ENCODE measurements at places on chromosomes 1 and 21.

DNA sequence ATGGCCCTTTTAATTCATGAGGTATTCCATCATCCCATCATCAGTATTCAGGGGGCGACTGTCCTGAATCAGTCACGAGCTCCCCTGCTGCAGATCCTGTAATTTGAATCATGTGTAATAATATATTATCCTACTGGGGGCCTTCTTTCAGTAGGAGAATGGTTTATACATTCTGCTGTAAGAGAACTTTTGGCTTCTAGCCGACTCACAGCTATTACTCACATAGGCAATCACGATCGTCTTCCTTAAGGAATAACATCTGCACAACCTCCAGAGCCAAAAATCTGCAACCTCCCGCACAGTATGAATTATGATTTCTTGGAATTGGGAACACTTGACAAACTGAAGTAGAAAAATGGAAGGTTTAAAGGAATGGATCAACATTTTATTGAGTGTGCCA, 343.0 kb downstream of the USP25 start:
- no peak for DNase-seq

- no peak for DNase-seq
Measured at GRCh38 chr1:229273507-229274232, 2.8 kb downstream of the RAB4A start.

GRCh38 chr21:34235514-34235913, 128.3 kb upstream of the KCNE2 start:
- no peak for DNase-seq

- no peak for DNase-seq
Measured at GRCh38 chr1:175597205-175597604, 146.2 kb downstream of the TNR start.

GRCh38 chr1:171901245-171901644, 59.9 kb downstream of the DNM3 start:
- DNase-seq, result no peak

GRCh38 chr1:4724695-4725250, 70.4 kb downstream of the AJAP1 start:
- DNase-seq, result no peak

GRCh38 chr1:18072066-18072465, 35.5 kb upstream of the IGSF21 start:
- no peak for DNase-seq

GRCh38 chr1:41448821-41449220, 35.7 kb downstream of the EDN2 start:
- DNase-seq, result no peak

DNA sequence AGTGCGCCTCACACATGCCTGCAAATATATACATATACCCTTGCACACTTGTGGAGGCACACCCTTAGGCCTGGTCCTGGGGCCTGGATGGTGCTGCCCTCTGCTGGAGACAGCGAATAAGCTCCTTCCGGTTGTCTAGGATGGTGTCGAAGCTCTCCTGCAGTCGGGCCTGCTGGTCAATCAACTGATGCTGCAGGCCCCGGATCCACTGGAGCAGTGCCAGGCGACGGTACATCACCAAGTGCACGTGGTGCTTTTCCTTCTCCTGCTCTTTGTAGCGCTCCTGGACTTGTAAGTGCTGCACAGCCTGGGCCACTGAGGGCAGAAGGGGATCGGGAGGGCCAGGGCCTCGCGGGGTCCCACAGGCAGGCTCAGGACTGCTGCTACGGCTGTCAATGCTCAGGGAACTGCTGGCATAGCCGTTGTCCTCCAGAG, 3.1 kb downstream of the C1orf216 start:
- DNase-seq, result peak; percentile 81

DNA sequence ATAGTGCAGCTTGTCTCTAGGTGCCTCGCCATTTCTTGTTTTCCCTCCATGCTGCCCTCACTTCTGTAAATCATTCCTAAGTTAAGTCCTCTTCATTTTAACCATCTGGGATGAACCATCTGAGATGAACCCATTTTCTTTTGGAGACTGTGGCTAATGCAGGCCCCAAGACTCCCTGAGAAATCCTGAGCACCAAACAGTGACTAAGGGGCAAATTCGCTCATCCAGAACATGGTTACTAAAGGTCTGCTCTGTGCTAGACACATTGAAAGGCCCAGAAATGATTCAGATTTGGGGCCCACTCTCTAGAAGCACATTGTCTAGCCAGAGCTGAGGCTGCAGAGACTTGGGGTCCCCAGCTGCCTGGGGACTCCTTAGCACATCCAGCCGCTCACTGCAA, 151.9 kb upstream of the CTTNBP2NL start:
- no peak for DNase-seq

GRCh38 chr1:230317823-230318819, 108.0 kb downstream of the PGBD5 start:
- DNase-seq, result no peak

DNA sequence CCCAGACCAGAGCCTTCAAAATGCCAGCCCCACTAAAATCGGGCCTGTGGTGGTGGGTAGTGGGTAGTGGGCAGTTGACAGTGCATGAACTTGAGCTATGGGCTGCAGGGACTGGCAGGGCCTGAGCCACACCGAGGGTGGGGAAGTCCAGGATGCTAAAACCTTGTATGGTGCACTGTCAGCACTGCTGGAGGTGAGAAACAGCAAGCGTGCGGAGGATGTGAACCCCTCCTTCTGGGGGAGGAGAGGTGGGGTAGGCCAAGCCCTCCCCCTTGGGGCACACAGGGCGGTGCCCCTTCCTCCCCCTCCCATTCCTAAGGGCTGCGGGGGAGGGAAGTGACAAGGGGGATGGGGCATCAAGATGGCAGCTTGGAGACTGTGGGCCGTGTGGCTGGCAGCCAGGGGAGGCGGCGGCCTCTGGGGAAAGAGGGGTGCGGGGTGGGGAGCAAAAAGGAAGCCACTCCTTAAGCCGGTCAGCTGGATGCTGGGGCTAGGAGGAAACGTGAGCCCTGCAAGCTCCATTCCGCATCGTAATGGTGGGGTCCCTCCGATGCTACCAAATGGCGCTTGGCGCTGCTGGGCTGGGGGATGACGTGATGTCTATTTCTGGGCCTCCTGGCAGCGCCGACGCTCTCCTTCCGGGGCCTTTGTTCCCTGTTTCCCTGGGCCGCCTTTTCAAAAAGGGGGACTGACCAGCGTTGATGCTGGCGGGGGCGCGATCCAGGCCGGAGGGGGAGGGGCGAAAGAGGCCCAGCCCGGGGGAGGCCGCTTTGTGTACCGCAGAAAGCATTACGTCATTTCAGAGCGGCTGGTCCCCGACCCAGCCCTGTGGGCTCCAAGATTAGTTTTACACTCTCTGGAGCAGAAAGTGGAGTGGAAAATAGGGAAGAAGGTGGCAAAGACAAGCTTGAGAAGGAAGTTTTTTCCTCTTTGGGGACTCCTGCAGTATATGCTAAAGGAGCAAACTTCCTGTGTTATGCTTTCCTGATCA, 809 bp downstream of the SYT11 start:
- peak; percentile 78 for DNase-seq

GRCh38 chr1:23423415-23424292, 894 bp downstream of the TCEA3 start:
- DNase-seq, result peak; percentile 61

DNA sequence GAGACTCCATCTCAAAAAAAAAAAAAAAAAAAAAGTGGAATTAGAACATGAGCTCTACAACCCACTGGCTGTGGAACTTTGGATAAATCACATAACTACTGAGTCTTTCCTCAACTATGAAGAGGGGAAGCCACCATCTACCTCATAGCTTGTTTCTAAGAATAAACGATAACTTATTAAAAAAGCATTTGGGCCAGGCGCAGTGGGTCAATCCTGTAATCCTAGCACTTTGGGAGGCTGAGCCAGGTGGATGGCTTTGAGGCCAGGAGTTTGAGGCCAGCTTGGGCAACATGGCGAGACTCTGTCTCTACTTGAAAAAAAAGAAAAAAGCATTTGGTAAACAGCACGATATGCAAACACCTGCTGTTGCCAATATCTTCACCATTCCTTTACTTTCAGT, 31.8 kb upstream of the MEF2D start:
- no peak for DNase-seq

DNA sequence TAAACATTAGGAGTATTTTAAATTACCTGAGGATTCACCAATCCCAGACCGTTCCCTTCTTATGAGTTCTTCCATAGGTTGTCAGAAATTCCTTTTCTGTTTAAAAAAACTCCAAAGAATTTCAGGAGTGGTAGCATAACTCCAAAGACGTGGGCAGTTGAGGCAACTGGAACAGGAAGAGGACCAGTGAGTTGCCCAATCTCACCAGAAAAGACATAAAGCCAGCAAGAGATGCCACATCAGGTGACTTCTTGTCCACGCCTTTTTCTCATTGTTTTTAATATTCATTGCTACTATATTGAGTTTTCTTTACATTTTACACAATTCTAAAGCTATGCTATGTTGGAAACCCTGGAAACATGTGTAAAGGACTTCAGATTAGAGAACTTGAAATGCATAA, 88.1 kb upstream of the JAK1 start:
- DNase-seq, result no peak

DNA sequence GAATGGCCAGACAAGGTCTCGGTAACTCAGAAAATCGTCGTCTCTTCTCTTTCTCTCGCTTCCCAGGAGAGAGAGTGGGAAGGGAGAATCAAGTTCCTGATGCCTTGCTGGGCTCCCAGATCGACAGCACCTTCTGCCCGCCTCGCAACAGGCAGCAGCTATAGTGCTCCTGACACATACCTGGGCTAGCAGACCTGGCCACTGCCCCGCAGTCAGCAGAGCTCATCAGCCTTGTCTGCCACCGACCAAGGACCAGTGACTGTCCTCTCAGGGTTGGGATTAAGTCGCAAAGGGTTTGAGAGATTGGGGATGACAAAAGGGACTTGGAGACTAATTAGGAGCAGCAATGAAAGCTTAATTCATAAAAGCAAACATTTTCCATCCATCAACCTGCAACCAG, 4.1 kb downstream of the RUNX3 start:
- DNase-seq, result no peak

GRCh38 chr1:207404849-207405525, 49.1 kb upstream of the CR2 start:
- DNase-seq, result peak; percentile 60

DNA sequence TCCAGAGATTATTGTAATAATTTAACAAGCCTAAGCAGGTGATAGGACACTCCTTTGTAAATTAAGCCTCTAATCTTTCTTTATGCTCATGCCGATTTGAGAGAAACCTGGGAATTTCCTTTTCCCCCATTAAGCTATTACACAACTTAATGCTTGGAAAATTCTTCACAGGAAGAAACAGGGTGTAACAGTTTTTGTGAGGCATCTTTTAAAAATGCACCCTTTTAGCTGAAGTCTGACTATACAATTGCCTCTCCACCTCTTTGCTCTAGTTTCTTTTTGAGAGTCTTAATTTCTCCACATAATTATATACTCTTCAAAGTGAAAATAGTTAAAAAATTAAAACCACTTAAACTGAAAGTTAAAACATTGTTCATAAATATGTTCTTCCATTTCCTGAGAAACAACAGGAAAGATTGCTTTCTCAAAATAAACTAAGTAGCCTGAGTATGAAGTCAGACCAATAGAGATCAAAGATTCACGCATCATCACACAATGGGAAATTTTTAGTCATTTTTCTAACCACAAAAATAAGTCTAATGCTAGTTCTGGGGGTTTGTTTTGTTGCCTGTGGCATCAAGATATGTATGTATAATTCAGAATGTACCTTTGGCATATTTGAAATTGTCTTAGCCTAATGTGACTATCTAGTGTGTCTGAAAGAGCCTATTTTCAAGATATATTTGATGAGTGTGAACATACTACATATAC, 34.7 kb downstream of the LRRC8D start:
- DNase-seq, result peak; percentile 43

DNA sequence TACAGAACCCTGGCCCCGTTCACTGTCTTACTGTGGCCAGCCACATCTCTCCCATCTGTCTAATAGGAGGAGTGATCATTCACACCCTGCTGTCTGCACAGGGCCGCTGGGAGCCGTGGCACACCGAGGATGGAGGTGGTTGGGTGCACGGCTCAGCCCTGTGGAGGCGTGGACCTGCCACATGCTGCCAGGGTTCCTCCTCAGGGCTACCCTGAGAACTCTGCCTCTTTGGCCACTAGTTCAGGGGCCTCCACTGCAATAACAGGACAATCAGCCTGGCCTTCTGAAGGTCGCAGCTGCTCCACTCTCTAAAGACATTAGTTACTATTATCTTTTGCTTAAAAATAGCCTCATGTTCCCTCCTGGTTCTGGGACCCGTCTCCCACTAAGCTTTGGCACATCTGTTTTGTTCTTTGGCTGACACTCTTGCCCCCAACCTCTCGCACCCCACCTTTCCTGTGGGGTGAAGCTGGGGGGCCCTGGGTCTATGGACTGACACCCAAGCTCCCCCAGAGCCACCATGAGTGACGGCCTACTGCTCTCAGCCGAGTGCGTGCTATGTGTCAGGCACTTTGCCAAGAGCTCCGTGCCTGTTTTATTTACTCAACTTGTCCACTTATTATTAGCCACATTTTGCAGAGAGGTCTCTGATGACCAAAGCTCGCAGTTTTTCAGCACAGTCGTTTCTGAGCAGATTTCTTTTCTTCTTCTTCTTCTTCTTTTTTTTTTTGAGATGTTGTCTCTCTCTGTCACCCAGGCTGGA, 66.3 kb downstream of the ARHGEF10L start:
- no peak for DNase-seq

DNA sequence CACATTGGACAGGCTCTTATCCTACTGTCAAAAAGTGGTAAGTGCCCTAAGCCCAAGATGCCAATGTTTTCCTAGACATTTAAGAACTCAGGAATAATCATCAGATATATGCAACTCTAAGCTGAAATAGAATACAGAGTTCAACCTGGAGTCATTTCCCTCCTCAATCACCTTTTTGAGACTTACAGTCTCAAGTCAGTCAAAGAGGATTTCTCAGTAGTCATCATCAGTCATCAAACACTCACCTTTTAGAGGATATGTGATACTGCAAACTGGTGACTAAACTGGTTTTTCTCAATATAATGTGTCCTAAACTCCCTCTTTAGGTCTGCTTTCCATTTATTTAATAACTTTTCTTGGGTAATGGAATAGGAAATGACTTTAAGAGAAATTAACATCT, 145.3 kb upstream of the ADAMTS5 start:
- DNase-seq, result no peak

DNA sequence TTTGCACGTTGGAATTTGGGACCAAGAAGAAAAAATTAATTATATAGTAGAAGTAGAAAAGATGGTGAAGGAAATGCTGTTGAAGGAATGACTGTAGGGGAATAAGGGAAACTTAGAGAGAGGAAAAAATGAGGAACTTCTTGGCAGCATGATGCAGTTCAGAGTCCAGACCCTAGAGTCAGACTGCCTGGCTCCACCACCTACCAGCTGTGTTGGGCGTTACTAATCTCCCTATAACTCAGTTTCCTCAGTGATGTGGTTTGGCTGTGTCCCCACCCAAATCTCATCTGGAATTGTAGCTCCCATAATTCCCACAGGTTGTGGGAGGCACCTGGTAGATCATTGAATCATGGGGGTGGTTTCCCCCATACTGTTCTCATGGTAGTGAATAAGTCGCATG, 1.3 kb upstream of the SELP start:
- DNase-seq, result no peak

- DNase-seq, result no peak
Measured at GRCh38 chr21:28148400-28149064, 844.1 kb downstream of the LTN1 start.
